ENCODE measurements at places on chromosomes 5 and 9. TPM values are rescaled to one million over a fixed set of nuclear protein-coding genes. Genes with fewer than 3 reads are reported as not detected.

DNA sequence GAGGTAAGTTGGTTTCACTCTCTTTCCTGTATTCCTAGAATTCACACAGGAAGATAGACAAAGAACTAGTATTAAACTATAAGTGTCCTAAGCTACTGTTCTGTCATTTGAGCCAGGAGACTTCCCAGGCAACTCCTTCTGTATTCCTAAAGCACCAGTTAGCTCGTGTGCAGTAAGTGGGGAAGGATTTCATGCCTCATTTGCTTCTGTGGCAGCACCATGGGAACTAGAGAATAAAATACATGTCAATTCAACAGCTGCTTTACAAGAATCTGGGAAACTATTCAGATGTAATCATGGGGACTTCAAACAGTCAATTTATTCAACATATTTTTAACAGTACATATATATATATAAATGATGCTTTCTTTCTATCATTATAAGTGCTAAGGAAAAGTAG is 762.3 kb downstream of the PRELID2 start:
- DNase-seq = peak; percentile 36

DNA sequence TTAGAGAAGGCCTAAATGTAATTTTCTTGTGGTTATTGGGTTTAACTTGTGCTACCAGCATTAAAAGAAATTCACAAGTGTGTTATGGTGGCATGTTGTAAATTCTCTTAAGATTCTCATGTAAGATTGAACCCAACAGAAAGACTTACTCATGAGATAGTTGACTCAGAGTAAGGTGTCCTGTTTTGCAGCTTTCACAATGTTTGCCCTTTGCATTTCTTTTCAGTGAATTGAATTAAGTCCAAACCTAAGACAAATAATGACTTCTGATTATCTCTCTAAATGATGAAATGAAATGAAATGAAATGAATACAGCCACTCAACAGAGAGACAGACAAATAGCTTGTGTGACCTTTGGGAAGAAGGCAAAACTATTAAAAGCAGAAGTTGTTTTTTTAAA is 1696.9 kb upstream of the WWC1 start:
- DNase-seq = no peak

GRCh38 chr9:127450243-127450760 is 904 bp downstream of the RPL12 start:
- DNase-seq = no peak

C7 gene
- polyA plus RNA-seq = 175 TPM

SOWAHA gene
- polyA plus RNA-seq = 4.4 TPM

- DNase-seq = no peak
Observed at GRCh38 chr5:160357394-160357793, 13.0 kb downstream of the C1QTNF2 start.

- no peak for DNase-seq
Observed at GRCh38 chr5:31193116-31193515, 370 bp upstream of the CDH6 start.

DNA sequence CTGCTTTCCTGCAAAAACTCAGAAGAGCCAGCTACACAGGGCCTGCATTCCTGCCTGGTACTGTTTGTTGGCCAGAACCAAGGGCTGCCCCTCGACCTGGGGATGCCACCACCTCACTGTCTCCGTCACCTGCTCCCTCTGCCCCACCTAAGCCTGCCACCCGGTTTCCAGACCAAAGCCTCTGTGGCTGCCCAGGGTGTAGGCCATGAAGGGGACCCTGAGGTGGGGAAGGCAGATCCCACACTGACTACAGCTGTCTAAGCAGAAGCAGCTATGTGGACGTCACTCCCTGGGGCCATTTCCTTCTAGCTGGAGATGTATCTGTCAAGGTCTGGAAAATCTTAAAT is 35.8 kb downstream of the RASGEF1C start:
- DNase-seq = no peak

GABRG2 gene
- 0.07 TPM for polyA plus RNA-seq

- no peak for DNase-seq
Observed at GRCh38 chr5:143374496-143375217, 28.8 kb downstream of the NR3C1 start.

DNA sequence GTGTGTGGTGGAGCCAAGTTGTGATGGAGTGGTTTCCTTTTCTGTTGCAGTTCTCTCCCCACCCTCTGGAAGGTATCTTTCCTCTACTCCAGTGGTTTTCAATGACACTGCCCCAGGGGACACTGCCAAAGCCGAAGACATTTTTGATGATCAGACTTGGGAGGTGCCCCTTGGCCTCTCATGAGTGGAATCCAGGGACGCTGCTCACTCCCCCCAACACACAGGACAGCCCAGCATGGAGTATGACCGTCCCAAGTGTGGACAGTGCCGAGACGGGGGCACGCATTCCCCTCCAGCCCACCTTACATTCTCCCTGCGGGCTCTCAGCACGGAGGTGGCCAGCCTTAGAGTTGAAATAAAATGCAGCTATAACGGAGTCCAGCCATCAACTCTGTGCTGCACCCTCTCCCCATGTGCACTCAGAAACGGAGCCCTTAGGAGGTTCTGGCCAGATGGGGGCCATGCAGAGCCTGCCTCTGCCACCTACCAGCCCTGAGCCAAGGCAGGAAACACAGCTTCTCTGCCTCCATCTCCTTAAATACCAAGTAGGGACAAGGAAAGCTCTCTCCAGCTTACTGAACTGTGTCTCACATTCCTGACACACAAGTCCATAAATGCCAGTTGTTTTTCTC is 150.8 kb downstream of the ROR2 start:
- DNase-seq = no peak

SH3TC2 gene
- polyA plus RNA-seq = 0.81 TPM

DNA sequence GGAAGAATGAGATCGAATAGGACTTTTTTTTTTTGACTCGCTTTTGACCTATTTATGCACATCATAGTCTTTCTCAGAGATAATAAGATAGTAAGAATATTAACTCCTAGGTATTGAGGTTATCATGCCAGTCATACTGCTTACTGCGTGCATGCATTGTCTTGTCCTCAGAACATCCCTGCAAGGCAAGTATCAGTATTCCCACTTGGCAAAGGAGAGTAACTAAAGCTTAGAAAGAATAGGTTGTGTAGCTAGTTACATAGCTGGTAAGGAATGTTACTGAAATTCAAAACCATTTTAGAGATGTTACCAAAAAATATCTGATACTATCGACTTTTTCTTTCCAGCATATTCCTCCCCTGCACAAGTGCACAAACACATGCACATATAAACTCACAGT is 296.1 kb upstream of the CLINT1 start:
- no peak for DNase-seq

CYLC2 gene
- polyA plus RNA-seq = not detected

DNA sequence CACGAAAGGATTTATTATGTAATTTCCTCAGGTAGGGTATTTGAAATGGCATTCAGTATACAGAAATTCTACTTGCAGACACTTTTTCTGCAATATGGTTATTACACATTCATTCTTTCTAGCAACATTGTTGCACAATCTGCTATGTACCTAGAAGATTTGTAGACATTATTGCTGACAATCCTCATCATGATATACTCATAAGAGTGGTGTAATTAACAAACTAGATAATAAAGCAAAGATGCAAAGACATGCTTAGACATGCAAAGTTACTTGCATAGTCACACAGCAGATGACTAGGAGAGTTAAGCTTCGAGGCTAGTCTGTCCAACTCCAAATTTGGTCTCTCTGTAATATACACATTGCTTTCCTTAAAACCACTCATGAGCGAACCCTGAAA is 317.1 kb downstream of the ASTN2 start:
- DNase-seq = no peak
